Activated CD8-positive, alpha-beta T cell treated with anti-CD3 and anti-CD28 coated beads for 36 hours (primary cell): ENCODE measurements at places on chromosomes 5 and 9.

GRCh38 chr9:14428781-14429230 is 114.9 kb upstream of the NFIB start:
- no peaks in the 10 kb centered on the region for H3K4me1 ChIP-seq
- no peak overlapping the region for H3K4me3 ChIP-seq

DNA sequence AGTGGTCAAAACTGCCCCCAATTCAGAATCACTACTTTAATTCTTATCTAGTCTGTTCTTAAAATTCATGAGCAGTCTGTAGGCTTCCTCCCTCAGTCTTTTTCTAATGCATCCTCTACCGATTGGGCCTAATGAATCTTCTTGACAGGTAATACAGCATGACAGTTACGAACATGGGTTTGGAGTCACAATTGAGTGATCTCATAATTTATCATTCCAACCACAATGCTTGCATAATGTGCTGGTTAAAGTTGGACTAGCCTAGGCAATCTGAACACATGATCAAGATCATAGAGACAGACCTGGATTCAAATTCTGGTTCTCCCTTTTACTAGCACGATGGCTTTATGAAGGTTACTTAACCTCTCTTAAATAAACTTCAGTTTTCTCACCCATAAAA is 33.1 kb upstream of the SETD9 start:
- H3K4me1 ChIP-seq, result peaks cover 2% of the 10 kb centered on the region
- H3K27ac ChIP-seq, result no peak overlapping the region
- peaks cover 26% of the 10 kb centered on the region for H3K36me3 ChIP-seq
- DNase-seq, result no peak

DNA sequence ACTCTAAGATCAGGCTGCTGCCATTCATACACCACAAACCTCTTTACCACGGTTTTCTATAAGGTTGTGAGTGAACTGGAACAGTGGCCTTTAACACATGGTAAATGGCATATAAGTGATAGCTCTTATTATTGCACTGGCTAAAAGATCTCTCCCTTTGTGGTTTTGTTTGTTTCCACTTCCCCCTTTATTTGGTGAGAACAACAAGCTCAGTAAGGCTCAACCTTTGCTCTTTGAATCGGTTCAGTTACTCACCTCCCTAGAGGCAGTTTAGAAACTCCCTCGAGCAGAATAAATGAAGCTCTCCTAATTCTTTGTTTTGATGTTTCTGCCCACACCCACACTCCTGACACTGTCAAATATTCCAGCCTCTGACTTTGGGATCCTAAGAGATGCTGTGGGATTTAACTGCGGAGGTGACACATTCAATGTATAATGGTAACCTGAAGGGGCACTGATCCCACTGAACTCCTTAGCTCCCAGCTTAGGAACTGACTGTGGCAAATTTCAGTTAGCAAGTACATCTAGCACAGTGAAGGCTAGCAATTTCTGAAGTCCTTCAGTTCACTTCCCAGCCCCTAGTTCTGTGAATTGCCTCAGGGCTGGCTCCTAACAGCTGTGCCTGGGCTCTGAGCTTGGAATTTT is 22.5 kb upstream of the RAD23B start:
- peaks cover 7% of the 10 kb centered on the region for H3K4me1 ChIP-seq
- peaks cover 4% of the 10 kb centered on the region for H3K27me3 ChIP-seq
- no peak overlapping the region for H3K27ac ChIP-seq
- no peak for DNase-seq

GRCh38 chr5:149781612-149782011 is 51.5 kb downstream of the PPARGC1B start:
- peaks cover 29% of the 10 kb centered on the region for H3K36me3 ChIP-seq
- peaks cover 17% of the 10 kb centered on the region for H3K4me1 ChIP-seq
- no peak overlapping the region for H3K4me3 ChIP-seq
- no peak overlapping the region for H3K27ac ChIP-seq
- H3K27me3 ChIP-seq, result no peaks in the 10 kb centered on the region

DNA sequence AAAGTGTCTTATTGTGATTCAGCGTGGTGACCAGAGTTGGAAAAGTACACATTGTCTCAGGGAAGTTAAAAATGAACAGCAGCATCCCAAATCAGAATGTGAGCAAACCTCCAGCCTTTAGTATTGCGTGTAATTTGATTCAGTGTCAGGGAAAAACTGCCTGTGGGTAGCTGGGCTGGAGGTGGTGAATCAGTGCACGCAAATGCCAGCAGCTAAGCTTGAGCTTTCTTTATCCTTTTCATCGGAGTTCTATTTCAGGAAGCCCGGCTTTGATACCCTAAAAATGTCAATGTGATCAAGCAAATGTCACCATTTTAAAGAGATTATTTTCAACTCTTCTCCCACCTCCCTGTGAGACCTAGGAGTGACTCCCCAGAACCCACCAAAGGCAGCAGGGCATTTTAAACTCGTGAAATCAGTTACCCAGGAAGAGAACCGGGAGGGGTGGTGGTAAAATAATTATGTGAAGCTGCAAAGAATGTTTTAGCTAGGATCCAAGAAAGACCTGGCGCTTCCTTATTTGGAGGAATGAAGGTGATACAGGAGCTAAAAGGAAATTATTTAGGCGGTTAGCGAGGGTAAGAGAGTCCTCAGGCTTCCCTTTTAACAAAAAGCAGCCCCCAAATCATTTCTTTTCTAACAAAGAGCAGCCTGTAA is 25.7 kb upstream of the C5orf47 start:
- DNase-seq, result no peak
- no peak overlapping the region for H3K4me3 ChIP-seq
- H3K36me3 ChIP-seq, result no peaks in the 10 kb centered on the region
- H3K4me1 ChIP-seq, result peaks cover 17% of the 10 kb centered on the region
- no peaks in the 10 kb centered on the region for H3K27me3 ChIP-seq

DNA sequence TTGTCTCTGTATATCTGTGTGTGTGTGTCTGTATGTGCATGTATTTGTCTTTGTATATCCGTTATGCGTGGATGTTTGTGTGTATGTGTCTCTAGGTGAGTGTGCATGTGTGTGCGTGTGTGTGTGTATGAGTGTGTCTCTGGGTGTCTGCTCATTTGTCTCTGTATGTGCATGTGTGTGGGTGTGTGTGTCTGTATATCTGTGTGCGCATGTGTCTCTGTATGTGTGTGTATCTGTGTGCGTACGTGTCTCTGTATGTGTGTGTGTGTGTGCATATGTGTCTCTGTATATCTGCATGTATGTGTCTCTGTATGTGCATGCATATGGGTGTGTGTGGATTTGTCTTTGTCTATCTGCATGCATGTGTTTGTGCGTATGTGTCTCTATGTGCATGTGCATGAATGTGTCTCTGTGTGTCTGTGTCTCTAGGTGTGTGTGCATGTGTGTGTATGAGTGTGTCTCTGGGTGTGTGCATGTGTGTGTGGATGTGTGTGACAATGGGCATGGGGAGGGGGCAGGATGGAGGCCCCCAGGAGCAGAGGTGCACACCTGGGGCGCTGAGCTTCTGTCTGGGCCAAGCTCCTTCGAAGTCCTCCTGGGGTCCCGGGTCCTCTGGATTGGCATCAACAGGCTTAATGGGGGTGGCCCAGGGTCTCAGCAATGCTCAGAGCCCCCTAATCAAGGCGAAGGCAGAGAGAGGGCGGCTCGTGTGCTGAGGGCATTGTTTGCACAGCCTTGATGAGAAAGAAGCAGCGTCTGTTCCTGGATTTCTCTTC is 373.4 kb upstream of the IRX4 start:
- no peak overlapping the region for H3K27ac ChIP-seq
- peaks cover 2% of the 10 kb centered on the region for H3K4me1 ChIP-seq
- no peaks in the 10 kb centered on the region for H3K27me3 ChIP-seq
- DNase-seq, result no peak
- H3K36me3 ChIP-seq, result no peaks in the 10 kb centered on the region
- no peak overlapping the region for H3K4me3 ChIP-seq

DNA sequence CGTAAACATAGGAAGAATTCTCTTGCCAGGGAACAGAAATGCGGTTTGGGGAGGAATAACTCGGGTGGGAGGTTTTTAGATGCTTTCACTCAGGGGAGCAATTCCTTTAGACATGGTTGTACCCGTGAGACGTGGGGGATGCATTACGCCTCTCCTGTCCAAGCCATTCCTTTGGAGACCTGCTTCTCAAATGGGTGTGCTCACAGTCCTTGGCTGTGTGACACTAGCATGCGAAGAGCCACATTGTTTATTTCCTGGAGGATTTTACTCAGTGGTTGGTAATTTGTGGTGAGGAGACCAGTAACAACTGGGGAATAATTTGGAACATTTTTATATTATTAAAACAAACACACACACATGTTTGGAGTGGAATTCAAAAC is 18.5 kb downstream of the COL15A1 start:
- no peak overlapping the region for H3K4me3 ChIP-seq
- no peaks in the 10 kb centered on the region for H3K4me1 ChIP-seq
- H3K36me3 ChIP-seq, result no peaks in the 10 kb centered on the region

GRCh38 chr9:4430432-4431261 is 59.6 kb upstream of the SLC1A1 start:
- no peak overlapping the region for H3K4me3 ChIP-seq
- no peak overlapping the region for H3K27ac ChIP-seq
- H3K27me3 ChIP-seq, result no peaks in the 10 kb centered on the region
- H3K36me3 ChIP-seq, result no peaks in the 10 kb centered on the region
- no peak for DNase-seq
- H3K4me1 ChIP-seq, result no peaks in the 10 kb centered on the region

GRCh38 chr9:36161187-36161586 is 8.0 kb upstream of the CCIN start:
- H3K27ac ChIP-seq, result no peak overlapping the region
- no peak for DNase-seq
- H3K36me3 ChIP-seq, result peaks cover 10% of the 10 kb centered on the region
- no peak overlapping the region for H3K4me3 ChIP-seq
- H3K27me3 ChIP-seq, result no peaks in the 10 kb centered on the region
- H3K4me1 ChIP-seq, result peaks cover 8% of the 10 kb centered on the region

GRCh38 chr5:120082316-120083068 is 381.6 kb upstream of the PRR16 start:
- no peaks in the 10 kb centered on the region for H3K4me1 ChIP-seq
- H3K4me3 ChIP-seq, result no peak overlapping the region

- H3K36me3 ChIP-seq, result no peaks in the 10 kb centered on the region
- peak; percentile 73 for DNase-seq
- H3K4me3 ChIP-seq, result no peak overlapping the region
These were observed 44.5 kb downstream of the AGXT2 start for GRCh38 chr5:35003018-35003957.

DNA sequence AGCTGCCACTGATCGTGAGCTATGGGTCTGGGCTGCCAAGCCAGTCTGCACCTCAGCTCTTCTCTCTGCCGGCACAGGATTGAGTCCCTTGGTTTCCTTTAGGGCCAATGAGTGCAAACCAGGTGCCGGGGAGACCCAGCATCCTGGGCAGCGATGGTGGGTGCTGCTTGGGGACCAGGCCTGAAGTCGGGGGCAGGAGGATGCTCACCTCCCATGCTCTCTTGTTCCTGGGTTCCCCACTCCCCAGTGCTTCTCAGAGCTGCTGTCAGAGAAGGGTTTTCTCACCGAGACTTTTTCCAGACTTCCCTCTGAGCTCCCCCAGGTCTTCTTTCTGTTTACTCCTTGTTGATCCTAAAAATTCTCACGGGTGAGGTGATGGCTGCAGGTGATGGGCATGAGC is 61.2 kb downstream of the IRX1 start:
- H3K27ac ChIP-seq, result no peak overlapping the region
- no peaks in the 10 kb centered on the region for H3K36me3 ChIP-seq
- DNase-seq, result no peak
- no peak overlapping the region for H3K4me3 ChIP-seq
- no peaks in the 10 kb centered on the region for H3K4me1 ChIP-seq

- H3K4me3 ChIP-seq, result no peak overlapping the region
- H3K36me3 ChIP-seq, result peaks cover 9% of the 10 kb centered on the region
- DNase-seq, result no peak
- no peaks in the 10 kb centered on the region for H3K27me3 ChIP-seq
- no peak overlapping the region for H3K27ac ChIP-seq
- H3K4me1 ChIP-seq, result peaks cover 33% of the 10 kb centered on the region
These were observed 25.7 kb downstream of the C9orf85 start for GRCh38 chr9:71937070-71937625.

DNA sequence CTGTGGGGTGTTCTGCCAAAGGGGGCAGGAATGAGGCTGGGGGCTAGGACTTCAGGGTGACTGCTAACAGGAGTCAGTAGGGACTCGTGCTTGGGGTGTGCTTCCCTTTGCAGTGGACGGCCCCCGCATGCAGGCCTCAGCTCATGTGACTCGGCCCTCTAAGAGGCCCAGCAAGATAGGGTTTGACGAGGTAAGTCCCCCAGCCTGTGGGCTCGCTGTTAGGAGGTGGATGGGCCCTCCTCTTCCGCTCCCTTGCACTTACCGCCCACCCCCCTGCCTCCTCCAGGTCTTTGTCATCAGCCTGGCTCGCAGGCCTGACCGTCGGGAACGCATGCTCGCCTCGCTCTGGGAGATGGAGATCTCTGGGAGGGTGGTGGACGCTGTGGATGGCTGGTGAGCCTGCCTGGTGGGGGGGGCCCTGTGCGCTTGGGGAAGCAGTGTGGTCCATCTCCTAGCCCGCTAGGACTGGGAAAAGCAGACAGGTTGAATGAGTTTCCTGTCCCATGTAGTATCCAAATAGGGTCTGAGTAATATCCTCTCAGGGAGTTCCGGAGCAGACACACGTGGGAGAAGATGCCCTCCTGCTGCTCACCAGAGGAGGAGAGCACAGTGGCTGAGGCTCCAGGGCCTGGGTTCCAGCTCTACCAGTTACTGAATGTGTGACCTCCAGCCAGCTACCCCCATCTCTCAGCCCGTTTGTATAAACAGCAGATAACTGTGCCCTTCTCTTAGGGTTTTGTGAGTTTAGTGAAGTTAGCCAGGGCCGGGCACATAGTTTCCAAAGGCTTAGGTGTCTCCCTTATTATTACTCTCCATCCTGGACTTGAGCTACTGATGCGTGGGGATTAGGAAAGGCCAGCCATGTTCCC is 8.2 kb downstream of the CERCAM start:
- no peaks in the 10 kb centered on the region for H3K27me3 ChIP-seq
- H3K36me3 ChIP-seq, result no peaks in the 10 kb centered on the region
- no peak for DNase-seq
- no peaks in the 10 kb centered on the region for H3K4me1 ChIP-seq
- no peak overlapping the region for H3K4me3 ChIP-seq
